Kidney (tissue), 22 donors: ENCODE measurements at places on chromosomes 11 and 22. TPM values are rescaled to one million over a fixed set of nuclear protein-coding genes. Genes with fewer than 3 reads are reported as not detected.

DNA sequence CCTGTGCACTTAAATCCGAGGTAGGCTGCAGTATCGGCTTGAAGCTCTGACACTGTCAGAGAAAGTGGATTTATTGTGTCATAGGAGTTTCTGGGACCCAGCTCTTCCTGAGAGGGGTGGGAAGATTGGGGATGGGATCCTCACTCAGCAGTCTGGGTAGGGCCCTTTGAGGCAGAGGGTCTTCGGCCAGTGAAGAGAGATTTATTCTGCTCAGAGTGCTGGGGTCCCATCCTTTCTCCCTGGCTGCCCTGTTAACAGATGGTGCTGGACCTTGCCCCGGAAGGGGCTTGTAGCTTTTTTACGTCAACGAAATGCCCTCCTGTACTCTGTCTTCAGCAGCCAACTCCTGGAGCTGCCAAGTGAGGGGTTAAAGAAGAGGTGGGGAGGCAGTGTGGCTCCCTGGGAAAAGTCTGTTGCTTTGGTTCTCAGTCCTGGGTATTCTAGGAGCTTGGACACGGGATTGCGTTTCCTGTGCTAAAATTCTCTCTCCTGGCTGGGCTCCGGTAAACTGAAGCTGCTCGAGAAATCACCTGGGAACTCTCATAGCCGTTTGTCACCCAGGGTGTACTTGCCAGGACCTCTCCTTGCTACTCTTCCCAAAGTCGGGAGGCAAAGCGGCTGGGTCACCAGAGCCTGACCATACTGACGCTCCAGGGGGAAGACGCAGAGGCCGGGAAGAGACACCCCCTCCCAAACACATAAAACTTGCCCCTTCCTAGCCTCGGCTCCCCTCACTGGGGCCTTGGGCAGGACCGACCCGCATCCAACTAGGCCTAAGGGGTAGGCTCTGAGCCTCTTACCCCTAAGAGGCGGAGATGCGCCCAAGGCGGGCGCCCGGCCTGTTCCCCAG lies 806 bp upstream of the SMDT1 start:
- peak; percentile 86 for DNase-seq

DNA sequence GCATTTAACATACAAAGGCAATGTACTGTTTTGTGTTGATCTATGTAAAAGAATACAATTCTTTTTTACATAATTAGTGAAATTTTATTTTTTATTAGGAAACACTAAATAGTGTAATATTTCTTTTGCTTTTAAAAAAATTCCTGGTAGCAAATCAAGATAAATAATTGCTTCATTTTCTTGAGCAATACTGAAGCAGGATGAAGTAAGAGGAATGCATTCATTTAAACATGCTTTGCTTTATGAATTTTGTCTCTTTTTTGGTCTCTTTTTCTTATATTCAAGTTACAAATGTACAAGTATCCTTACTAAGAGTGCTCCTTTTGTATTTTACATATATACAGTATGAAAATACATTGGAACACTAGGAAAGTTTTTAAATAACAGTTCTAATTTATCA lies 144.4 kb upstream of the TEAD1 start:
- no peak for DNase-seq

- no peak for DNase-seq
Observed at GRCh38 chr11:68298659-68299516, 13.5 kb upstream of the LRP5 start.

- DNase-seq: no peak
Observed at GRCh38 chr11:9731256-9731655, 67.4 kb downstream of the SWAP70 start.

GRCh38 chr11:12130180-12130980 lies 20.0 kb downstream of the MICAL2 start:
- no peak for DNase-seq

GRCh38 chr11:17753641-17754040 lies 19.1 kb downstream of the KCNC1 start:
- DNase-seq: peak; percentile 28

The SLC25A45 gene
- total RNA-seq: 14.7 TPM

The SCN4B gene
- total RNA-seq: 3.5 TPM

The DENND5A gene
- 53.9 TPM for total RNA-seq

The GGTLC2 gene
- total RNA-seq: 0.76 TPM

The OR52B2 gene
- total RNA-seq: not detected
